NCI-H187 (cell line): ENCODE measurements at places on chromosomes 12 and 14.
A peak's percentile ranks its signal among the peaks of the same experiment; 100 is the strongest.

- DNase-seq: no peak
Measured at GRCh38 chr14:68690089-68690958, 102.5 kb downstream of the ZFP36L1 start.

- DNase-seq: no peak
Measured at GRCh38 chr14:56795284-56795622, 15.0 kb downstream of the OTX2 start.

DNA sequence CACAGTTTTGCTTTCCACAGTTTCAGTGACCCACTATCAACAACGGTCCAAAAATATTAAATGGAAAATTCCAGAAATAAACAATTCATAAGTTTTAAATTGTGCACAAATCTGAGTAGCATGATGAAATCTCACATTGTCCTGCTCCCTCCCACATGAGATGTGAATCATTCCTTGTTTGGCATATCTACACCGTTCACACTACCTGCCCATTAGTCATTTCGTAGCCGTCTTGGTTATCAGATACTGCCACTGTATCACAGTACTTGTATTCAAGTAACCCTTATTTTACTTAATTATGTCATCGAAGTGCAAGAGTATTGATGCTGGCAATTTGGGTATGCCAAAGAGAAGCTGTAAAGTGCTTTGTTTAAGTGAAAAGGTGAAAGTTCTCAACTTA is 145.3 kb downstream of the SLC5A8 start:
- no peak for DNase-seq

DNA sequence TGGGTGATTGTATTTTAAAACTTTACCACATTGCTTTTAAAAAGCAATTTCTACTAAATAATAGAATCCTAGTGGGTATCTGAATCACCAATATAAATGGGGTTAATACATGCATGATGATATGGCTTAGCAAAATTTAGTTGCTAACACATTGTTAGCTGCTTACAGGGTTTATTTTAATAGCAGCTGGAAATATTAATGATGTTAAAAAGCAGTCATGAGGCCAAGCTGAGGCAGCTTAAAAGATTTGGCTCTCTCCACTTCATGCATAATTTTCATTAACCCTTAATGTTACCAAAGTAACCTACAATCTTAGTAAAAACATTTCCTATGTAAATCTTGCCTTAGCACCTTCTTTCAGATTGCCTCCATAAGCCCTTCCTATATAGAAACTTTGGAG is 49.2 kb upstream of the CNOT2 start:
- no peak for DNase-seq

GRCh38 chr12:26297396-26298070 is 102.2 kb downstream of the SSPN start:
- no peak for DNase-seq

GRCh38 chr12:94150240-94151121 is 2.1 kb downstream of the PLXNC1 start:
- peak; percentile 38 for DNase-seq

- no peak for DNase-seq
Measured at GRCh38 chr12:50572287-50572686, 67.5 kb downstream of the DIP2B start.

GRCh38 chr12:2460051-2460670 is 334.6 kb upstream of the FKBP4 start:
- DNase-seq: no peak

DNA sequence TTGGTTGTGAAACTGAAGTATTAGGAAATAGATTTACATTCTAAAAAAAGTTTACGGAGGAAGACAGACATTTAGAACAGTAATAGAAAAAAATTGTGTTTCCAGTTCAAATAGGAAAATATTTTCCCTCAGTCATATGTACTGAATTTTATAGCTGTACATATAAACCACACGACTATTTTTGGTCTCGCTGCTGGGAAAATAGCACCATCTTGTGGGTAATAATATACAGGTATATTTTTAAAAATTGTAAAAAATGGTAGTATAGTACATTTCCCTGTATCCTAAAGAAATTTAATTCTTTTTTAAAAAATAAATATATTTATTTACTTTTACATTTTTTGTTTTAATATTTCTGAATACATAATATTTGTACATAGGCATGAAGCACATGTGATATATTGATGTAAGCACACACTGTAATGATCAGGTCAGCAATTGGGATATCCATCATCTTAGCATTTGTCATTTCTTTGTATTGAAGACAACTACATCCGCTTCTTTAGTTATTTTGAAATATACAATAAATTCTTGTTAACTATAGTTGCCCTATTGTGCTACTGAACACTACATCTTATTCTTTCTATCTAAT is 168.6 kb downstream of the ALX1 start:
- DNase-seq: no peak

- no peak for DNase-seq
Measured at GRCh38 chr12:4214877-4215228, 58.7 kb upstream of the CCND2 start.
